Immature natural killer cell (primary cell): ENCODE measurements at places on chromosomes 2 and 18. TPM values are rescaled to one million over a fixed set of nuclear protein-coding genes. Genes with fewer than 3 reads are reported as not detected.

The RGPD3 gene
- 0.09 TPM for polyA plus RNA-seq

The EFR3B gene
- not detected for polyA plus RNA-seq

The POTEJ gene
- not detected for polyA plus RNA-seq

The CNTNAP5 gene
- not detected for polyA plus RNA-seq

The FAHD2B gene
- polyA plus RNA-seq: 11.0 TPM

The SLC5A7 gene
- polyA plus RNA-seq: not detected

The FAHD2A gene
- polyA plus RNA-seq: 24.3 TPM
